ENCODE measurements at places on chromosomes 11 and 22.

GRCh38 chr22:49307481-49307830 lies 520.2 kb downstream of the BRD1 start:
- DNase-seq, result no peak

DNA sequence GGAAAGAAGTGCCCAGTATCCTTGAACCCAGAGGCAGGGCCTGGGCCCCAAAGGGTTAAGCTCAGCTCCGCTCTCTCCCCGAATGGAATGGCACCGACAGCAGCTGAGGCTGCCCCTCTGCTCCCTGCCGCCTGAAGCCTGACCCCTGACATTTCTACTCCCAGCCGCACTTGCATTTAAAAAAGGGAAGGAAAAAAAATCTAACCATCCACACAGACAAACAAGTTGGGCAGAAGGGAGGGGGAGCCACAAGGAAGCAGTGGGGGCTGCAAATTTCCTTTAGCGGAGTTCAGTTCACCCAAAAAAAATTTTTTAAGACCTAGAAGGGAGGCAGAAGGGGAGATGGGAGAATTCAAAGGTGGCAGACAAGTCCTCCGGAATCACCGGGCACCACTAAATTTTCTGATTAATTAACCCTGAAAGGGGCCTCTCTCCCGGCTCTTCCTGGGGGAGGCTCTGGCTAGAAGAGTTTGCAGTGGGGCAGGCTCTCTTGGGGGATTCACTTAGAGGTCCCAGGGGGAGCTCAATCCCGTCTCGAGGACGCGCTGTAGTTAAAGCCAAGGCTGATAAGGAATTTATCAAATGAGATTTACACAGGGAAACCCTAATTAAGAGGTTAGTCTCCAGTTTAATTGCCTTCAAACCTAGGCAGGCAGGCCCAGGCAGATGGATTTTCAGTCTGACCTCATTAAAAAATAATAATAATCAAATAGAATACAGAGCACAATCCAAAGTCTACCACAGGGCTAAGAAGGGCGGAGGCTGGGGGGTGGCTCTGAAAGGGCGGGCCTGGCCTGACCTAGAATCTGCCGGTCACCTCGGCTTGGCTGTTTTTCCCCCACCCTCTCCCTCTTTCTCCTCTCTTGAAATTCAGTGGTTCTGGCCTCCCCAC lies 25.6 kb downstream of the MN1 start:
- no peak for DNase-seq

GRCh38 chr11:8025123-8025522 lies 38.0 kb downstream of the EIF3F start:
- no peak for DNase-seq

- DNase-seq, result no peak
Observed at GRCh38 chr11:7204778-7205177, 46.9 kb upstream of the SYT9 start.

DNA sequence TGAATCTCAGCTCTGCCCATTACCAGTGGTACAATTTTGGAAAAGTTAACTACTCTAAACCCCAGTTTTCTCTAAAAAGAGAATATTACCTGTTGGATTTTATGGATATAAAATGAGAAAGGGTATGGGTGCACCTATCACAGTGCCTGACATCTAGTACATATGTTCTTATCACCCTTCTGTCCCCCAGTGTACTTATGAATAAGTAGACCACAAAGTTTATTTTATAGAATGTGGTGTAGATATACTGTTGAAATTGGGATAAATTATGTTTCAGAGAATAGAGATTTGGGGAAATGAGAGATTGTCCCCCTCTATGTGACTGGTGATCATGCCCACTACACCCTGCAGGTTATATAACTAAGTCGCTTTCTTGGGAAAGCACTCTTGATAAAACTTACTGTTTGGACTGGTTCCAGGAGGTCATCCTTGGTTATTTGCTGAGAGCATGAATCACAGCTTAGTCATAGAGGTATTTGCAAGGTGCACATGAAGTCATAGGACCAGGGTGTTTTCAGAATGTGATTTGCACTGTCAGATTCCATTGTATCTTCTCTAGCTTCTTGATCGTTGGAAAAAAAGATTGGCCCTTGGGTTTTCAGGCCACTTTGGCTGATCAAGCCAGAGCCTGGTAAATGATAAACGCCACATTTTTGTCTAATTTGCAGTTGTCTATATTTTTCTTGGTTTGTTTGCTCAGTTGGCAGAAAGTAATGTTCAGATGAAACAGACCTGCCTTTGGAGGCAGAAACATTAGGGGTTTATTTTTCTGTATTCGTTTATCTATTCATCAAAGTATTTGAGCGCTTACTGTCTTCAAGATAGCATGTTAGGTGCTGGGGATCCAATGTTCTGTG lies 21.3 kb downstream of the STX3 start:
- no peak for DNase-seq
